ENCODE measurements at places on chromosomes 2 and 18. TPM values are rescaled to one million over a fixed set of nuclear protein-coding genes. Genes with fewer than 3 reads are reported as not detected.
A peak's percentile ranks its signal among the peaks of the same experiment; 100 is the strongest.

The IAH1 gene
- total RNA-seq = 71.4 TPM

The OSGEPL1 gene
- total RNA-seq = 8.0 TPM

The PLEKHM3 gene
- total RNA-seq = 6.4 TPM

The PRKRA gene
- 31.2 TPM for total RNA-seq

The AMER3 gene
- not detected for total RNA-seq

The ACVR1C gene
- total RNA-seq = 0.06 TPM

The SERPINB2 gene
- total RNA-seq = 86.7 TPM

The CAB39 gene
- total RNA-seq = 52.4 TPM

The DSC1 gene
- total RNA-seq = not detected

The SERPINB10 gene
- 1.4 TPM for total RNA-seq

The CYS1 gene
- 0.38 TPM for total RNA-seq

DNA sequence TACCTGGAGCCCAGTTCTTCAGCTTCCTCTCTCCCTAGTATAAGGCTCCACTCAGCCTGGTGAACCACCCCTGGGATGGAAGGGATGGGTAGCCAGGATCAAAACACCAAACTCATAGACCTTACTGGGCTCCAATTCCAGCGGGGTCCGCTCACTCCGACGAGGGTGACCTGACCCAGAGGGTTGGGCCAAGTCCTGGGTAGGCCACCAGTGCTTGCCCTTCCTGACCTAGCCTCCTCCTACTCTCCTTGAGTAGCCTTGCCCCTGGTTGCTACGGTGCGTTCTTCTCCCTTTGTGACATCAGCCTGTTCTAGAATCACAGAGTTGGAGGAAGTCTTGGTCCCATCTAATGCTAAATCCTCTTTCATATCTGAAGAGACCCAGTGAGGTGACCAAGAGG, 537 bp upstream of the STAT4 start:
- H3K27me3 ChIP-seq = peaks cover 9% of the 10 kb centered on the region
- peak overlapping the region; percentile 82 for H3K4me3 ChIP-seq
- H3K36me3 ChIP-seq = no peaks in the 10 kb centered on the region

- H3K4me1 ChIP-seq = no peaks in the 10 kb centered on the region
- H3K36me3 ChIP-seq = no peaks in the 10 kb centered on the region
- no peak for DNase-seq
- H3K27me3 ChIP-seq = peaks cover 2% of the 10 kb centered on the region
Observed at GRCh38 chr2:153221506-153221905, 257.1 kb downstream of the RPRM start.

GRCh38 chr2:169082995-169083394, 13.6 kb downstream of the DHRS9 start:
- H3K4me1 ChIP-seq = no peaks in the 10 kb centered on the region
- no peak overlapping the region for H3K4me3 ChIP-seq
- H3K27me3 ChIP-seq = no peaks in the 10 kb centered on the region
- no peaks in the 10 kb centered on the region for H3K36me3 ChIP-seq
- DNase-seq = no peak

GRCh38 chr2:165240916-165241315, 1.7 kb downstream of the SCN2A start:
- no peak overlapping the region for H3K4me3 ChIP-seq
- no peaks in the 10 kb centered on the region for H3K27me3 ChIP-seq
- H3K4me1 ChIP-seq = no peaks in the 10 kb centered on the region
- H3K36me3 ChIP-seq = no peaks in the 10 kb centered on the region
- H3K27ac ChIP-seq = no peak overlapping the region

GRCh38 chr2:186780701-186781316, 68.2 kb downstream of the ZSWIM2 start:
- peaks cover 2% of the 10 kb centered on the region for H3K27me3 ChIP-seq
- DNase-seq = peak; percentile 8
- H3K27ac ChIP-seq = no peak overlapping the region
- peaks cover 13% of the 10 kb centered on the region for H3K4me1 ChIP-seq

DNA sequence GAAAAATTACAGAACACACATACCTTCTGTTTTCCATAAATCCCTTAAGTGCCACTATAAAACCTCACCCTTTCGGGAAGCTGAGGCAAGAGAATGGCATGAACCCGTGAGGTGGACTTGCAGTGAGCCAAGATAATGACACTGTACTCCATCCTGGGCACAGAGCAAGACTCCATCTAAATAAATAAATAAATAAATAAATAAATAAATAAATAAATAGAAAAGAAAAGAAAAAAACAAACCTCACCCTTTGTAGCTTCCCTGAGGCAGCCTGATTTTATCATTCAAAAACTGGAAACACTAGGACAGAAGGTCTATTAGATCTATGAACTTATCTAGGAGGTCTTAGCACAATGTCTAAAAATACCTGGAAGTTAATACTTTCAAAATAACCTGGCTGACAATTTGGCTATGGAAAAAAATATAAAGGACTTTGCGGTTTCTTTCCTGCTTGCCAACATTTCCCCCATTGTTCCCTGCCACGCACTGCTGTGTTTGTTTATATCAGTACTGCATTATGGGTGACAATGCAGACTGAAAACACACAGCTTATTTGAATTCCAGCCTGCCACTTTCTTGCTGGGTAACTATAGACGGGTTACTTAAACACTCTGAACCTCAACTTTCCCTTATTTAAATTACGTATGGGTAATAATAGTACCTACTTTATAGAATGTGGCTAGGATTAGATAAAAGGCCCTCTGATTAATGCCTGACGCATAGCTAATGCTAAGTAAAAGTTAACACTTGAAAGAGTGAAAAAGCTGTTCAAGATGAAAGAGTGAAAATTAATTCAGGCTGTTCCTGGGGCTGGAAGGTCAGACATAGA, 313.0 kb downstream of the RDH14 start:
- peaks cover 7% of the 10 kb centered on the region for H3K27me3 ChIP-seq
- no peaks in the 10 kb centered on the region for H3K4me1 ChIP-seq
- H3K4me3 ChIP-seq = no peak overlapping the region
- no peaks in the 10 kb centered on the region for H3K36me3 ChIP-seq

DNA sequence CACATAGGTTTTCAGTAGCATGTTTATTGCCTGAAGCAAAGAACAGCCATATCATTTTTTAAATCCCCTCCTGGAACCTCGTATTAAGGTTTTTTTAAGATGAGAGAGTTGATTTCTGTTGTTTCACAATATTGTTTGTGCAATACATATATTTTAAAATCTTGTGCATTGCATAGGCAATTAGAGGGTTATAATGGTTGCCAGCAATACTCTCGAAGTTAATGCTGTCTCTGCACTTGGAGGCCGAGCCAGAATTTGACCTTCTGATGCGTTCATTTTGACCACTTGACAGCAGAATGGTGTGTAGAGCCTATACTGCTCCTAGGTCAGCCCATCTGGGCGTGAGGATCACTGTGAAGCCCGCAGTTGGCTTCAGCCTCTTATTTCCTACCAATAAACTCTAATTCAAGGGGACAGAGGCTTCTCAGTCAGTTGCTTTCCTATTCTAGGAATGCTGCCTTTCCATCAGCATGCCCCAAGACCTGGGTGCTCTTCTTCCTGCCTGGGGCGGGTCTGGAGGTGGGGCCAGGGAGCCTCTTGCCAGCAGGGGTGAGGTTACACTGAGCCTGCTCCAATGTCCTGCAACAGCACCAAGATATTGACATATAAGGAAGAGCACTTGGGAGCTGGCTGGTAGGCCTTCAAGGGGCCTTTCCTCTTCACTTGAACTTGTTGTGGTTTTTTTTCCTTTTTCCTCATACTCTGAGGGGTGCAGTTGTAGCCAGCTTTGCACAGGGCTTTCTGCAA, 91.4 kb upstream of the BCL2L11 start:
- H3K27me3 ChIP-seq = peaks cover 35% of the 10 kb centered on the region
- no peaks in the 10 kb centered on the region for H3K36me3 ChIP-seq
- DNase-seq = no peak
- no peak overlapping the region for H3K27ac ChIP-seq
- peaks cover 16% of the 10 kb centered on the region for H3K4me1 ChIP-seq
- H3K4me3 ChIP-seq = no peak overlapping the region

- peaks cover 4% of the 10 kb centered on the region for H3K27me3 ChIP-seq
- no peak for DNase-seq
- H3K27ac ChIP-seq = peak overlapping the region; percentile 99
- peaks cover 48% of the 10 kb centered on the region for H3K4me1 ChIP-seq
- H3K4me3 ChIP-seq = peak overlapping the region; percentile 99
Observed at GRCh38 chr18:59358414-59358711, 702 bp downstream of the LMAN1 start.

GRCh38 chr2:65754219-65754618, 321.8 kb upstream of the SPRED2 start:
- H3K27ac ChIP-seq = no peak overlapping the region
- DNase-seq = no peak
- H3K4me3 ChIP-seq = no peak overlapping the region
- no peaks in the 10 kb centered on the region for H3K4me1 ChIP-seq

- H3K27ac ChIP-seq = peak overlapping the region; percentile 98
- H3K27me3 ChIP-seq = no peaks in the 10 kb centered on the region
Observed at GRCh38 chr2:113755835-113756354, 547 bp downstream of the SLC35F5 start.

DNA sequence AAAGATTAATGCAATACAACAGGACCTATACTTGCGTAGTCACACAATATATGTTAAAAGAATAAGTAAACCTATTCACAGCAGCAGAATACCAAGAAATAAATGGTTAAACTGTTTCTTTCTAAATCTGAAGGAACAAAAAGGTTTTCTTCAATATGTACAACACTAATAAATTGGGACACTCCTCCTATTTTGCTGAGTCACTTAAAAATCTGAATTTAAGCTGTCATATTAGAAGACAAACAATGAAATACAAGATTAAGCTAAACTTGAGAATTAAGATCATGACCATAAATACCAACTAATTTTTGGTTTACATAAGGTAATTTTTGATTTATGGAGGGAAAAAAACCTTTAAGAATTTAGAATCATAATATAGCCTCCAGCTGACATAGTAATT, 92.8 kb downstream of the ARHGEF33 start:
- no peak overlapping the region for H3K27ac ChIP-seq
- peaks cover 1% of the 10 kb centered on the region for H3K27me3 ChIP-seq
- H3K4me1 ChIP-seq = no peaks in the 10 kb centered on the region

- no peak overlapping the region for H3K4me3 ChIP-seq
- H3K36me3 ChIP-seq = no peaks in the 10 kb centered on the region
- H3K27me3 ChIP-seq = peaks cover 9% of the 10 kb centered on the region
- DNase-seq = no peak
- peaks cover 13% of the 10 kb centered on the region for H3K4me1 ChIP-seq
Observed at GRCh38 chr18:45517181-45517741, 98.0 kb upstream of the SLC14A2 start.

DNA sequence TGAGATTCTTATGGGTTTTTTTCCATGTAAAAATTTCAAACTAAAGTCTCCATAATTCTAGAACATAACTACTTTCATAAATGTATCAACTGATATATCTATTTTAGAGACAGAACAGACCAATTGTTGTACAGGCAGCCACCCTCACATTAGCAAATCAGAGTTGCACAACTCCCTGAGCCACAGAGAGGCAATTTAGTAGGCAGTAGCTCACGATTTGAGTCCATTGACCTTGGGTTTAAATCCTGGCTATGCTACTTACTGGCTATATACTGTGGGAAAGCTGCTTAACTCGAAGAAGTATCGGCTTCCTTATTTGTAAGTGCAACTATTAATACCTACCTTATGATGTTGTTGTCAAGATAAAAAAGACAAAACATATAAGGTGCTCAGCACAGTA, 16.2 kb downstream of the MTIF2 start:
- no peak overlapping the region for H3K27ac ChIP-seq
- DNase-seq = no peak
- H3K4me3 ChIP-seq = no peak overlapping the region
- peaks cover 11% of the 10 kb centered on the region for H3K36me3 ChIP-seq
- H3K27me3 ChIP-seq = no peaks in the 10 kb centered on the region

DNA sequence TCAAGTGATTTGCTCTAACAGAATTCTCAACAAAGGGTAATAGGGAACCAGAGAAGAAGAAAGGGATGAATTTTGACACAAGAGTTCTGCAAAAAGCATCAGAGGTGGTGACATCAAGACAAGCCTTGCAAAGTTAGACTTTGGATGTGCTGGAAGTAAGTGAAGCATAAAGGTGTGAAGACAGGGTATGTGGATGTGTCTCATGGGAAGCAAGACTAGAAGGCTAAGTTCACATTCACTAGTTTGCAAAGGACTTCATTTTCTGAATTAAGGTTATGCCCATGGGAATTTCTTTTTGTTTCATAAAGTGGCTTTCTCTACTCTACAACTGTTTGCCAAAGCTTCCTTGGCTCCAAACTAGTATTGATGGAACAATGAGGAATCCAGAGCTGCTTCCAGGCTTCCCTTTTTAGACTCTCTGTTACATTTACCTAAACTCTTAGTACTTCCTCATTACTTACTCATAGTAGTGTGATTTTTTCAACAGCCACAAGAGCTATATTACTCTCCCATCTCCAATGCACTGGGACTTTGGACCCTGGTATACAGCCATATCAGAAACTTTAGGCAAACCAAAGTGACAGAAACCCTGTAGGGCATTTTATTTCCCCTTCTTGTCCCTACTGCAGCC, 21.1 kb upstream of the IHH start:
- H3K36me3 ChIP-seq = peaks cover 6% of the 10 kb centered on the region
- no peak overlapping the region for H3K4me3 ChIP-seq
- peaks cover 2% of the 10 kb centered on the region for H3K27me3 ChIP-seq
- DNase-seq = no peak
- H3K27ac ChIP-seq = no peak overlapping the region

DNA sequence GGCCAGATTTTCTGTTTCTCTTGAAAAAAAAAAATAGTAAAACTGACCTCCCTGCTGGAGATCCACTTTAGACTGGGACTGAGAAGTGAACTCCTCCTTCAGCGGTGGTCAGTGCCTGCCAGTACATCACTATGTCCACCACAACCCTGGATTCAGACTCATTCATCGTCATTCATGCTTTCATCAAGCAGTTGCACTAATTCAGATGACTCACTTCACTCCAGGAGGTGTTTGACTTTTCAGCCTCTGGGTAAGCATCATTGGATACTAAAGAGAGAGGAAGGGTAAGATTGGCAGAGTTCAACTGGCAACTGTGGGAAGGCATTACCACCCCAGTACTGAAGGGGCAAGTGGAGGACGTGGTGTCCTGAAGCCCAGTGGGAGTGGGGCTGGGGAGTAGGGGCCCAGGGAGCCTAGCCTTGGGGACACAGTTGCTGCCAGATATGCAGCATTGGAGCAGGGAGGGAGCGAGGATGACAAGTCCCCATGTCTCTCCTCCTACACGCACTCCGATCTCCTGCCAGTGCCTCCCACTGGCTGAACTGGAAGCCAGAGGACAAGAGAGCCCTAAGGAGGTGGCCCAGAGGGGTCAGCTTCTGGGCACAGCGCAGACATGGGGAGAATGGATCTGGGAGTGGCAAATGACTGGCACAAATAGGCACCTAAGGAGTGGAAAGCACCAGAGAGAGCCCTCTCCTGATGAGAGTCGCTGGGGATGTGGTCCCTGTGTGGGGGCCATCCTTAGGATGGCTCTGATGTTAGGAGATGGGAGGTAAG, 111.1 kb downstream of the TGFA start:
- H3K27ac ChIP-seq = no peak overlapping the region
- peaks cover 14% of the 10 kb centered on the region for H3K27me3 ChIP-seq
- no peaks in the 10 kb centered on the region for H3K36me3 ChIP-seq
- DNase-seq = no peak
- H3K4me1 ChIP-seq = no peaks in the 10 kb centered on the region
- H3K4me3 ChIP-seq = no peak overlapping the region

Measured in HFFc6 (cell line).